ENCODE measurements at places on chromosomes 5 and 9. TPM values are rescaled to one million over a fixed set of nuclear protein-coding genes. Genes with fewer than 3 reads are reported as not detected.

The DMRT3 gene
- not detected for polyA plus RNA-seq

The NEUROG1 gene
- polyA plus RNA-seq: not detected

GRCh38 chr5:174560861-174561260 lies 163.5 kb upstream of the MSX2 start:
- no peak for DNase-seq

GRCh38 chr5:13674391-13674790 lies 270.1 kb downstream of the DNAH5 start:
- no peak for DNase-seq

GRCh38 chr9:80649496-80649895 lies 1039.9 kb downstream of the TLE1 start:
- DNase-seq: no peak

- no peak for DNase-seq
These were observed 21.5 kb downstream of the XPA start for GRCh38 chr9:97675655-97676054.

DNA sequence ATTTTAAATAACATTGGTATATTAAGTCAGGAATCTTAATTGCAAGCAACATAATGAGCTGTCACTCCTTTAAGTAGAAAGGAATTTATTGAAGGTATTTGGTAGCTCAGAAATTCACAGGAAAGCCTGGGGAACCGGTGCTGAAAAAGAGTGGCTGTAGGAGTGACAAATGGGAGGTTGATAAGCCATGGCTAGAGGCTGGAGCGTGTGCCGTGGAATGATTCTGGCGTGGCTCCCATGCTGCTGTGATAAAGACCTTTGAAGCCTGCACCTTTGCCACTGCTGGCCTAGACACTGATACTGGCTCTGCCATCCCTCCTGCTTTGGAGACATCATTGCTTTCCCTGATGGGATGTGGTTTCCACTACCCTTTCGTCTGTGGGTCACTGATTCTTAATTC lies 65.7 kb upstream of the ATG10 start:
- no peak for DNase-seq

DNA sequence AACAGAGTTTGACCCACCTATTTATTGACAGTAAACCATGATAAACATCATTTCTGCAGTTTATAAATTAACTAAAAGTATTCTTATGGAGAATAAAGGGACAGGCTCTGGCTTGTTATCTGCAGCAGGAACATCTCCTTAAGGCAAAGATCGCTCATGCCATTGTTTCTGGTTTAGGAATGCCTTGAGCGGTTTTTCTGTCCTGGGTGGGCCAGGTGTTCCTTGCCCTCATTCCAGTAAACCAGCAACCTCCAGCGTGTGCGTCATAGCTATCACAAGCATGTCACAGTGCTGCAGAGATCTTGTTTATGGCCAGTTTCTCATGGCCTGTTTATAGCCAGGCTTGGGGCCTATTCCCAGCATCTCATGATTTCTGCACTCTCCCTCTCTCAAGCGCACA lies 521.7 kb downstream of the HINT1 start:
- no peak for DNase-seq

The CDH9 gene
- 0.91 TPM for polyA plus RNA-seq

- DNase-seq: no peak
These were observed 218.4 kb upstream of the MVB12B start for GRCh38 chr9:126108240-126108639.

All from large intestine (tissue), 12 donors.